ENCODE measurements at places on chromosomes 5 and 9.

- no peak for DNase-seq
Measured at GRCh38 chr5:171521219-171521633, 101.8 kb downstream of the FGF18 start.

- no peak for DNase-seq
Measured at GRCh38 chr5:157366741-157367674, 93.0 kb upstream of the NIPAL4 start.

DNA sequence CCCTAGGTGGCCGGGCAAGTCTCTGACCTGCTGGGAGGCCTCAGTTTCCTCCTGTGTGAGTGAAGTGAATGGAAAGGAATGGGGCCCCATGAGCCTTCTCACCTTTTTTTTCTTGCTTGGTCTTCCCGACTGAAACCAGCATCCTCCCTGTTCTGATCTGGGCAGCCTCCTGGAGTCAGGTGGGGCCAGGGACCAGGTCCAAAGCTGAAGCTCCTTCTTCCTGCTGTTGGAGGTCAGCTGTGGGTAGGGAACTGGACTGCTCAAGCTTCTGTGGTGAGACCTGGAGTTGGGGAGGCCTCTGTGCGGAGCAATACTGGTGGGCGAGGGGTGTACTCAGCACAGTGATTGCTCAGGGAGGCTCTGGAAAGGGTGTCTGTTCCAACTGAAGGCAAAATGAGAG lies 99.7 kb downstream of the PCSK1 start:
- no peak for DNase-seq

DNA sequence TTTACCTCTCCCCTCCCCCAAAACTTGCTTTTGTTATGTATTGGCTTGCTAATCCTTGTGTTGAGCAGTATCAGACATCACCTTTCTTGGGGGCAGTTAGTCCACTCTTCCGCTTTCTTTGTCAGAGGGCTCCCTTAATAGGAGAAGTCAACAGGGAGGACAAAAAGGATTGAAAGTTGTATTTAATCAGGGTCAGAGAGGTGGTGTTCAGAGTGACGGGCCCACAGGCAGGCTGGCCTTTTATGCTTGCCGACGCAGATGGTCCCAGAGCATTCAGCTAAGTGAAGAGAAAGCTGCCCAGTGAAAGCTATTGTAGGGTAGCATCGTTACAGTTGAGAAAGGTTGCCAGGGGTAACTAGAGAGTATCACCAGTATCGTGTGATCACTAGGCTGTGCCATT lies 131.1 kb downstream of the ZCCHC7 start:
- DNase-seq: no peak

DNA sequence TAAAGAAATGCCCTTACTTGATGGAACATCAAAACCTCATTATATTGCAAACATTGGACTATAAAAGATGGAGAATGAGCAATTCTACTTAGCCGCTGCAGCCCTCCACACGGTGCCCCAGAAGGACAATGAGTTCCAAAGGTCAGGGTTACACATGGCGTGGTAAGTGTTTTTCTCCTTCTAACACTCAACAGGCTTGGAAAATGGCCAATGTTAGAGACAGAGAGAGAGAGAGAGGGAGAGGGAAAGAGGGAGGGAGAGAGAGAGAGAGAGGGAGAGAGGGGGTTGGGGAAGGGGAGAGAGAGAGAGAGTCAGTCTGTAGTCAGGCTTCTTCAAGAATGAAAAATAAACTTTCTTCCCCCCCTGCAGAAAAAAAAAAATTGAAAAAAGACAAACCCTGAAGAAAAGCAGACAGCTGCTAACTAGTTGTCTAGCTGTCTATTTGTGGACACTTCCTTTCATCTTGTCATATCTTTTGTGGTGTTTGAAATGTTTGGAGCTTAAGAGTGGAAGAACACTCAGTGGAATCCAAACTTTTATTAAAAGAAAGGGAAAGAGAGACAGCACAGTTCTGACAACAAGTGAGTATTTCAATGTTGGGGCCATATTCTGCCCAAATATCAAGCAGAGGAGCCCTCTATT lies 324.8 kb downstream of the TMEM38B start:
- DNase-seq: no peak

GRCh38 chr5:94910721-94911120 lies 292.3 kb downstream of the SLF1 start:
- DNase-seq: no peak

Measured in stimulated activated CD8-positive, alpha-beta memory T cell treated with anti-CD3 and anti-CD28 coated beads, Interleukin-4, amount 100 ng/mL, for 4 hours (primary cell).